ENCODE measurements at places on chromosomes 7 and 10.

DNA sequence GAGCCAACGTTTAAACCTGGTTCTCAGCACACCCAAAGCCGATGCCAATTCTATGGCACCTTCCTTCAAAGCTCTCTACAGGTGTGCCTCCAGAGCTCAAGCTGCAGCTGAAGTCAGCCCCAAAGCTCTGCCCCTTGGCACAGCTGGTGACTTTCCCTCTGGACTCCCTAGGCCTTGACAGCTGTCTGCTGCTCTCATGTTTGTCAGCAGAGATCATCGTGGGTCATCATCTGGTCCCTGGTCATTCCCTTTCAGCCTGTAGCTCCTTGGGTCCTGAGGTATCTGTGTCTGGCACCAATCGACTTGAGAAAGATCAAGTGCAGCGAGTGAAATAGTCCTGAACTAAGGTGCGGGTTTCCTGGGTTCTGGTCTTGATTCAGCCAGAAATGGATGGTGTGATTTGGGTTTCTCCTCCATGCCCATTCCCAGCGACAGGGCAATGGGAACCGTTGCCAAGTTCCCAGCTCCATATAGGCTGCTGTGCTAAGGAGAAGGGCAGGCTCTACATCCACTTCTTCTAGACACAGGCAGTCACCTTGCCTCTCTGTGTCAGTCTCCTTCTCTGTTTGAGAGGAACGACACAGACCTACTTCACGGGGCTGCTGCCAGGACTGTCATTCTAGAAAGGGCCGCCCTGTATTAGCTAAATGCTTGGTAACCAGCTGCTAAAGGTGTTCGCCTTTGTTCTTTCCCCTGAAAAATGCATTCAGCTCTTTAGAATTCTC is 3.6 kb downstream of the PKD1L1 start:
- no peak for DNase-seq

GRCh38 chr10:93612311-93612710 is at the start of gene PDE6C:
Gene PDE6C, plus strand, starts transcription at chr10:93612537. Its CDS starts 189 bp downstream, at chr10:93612726.
- DNase-seq, result no peak

DNA sequence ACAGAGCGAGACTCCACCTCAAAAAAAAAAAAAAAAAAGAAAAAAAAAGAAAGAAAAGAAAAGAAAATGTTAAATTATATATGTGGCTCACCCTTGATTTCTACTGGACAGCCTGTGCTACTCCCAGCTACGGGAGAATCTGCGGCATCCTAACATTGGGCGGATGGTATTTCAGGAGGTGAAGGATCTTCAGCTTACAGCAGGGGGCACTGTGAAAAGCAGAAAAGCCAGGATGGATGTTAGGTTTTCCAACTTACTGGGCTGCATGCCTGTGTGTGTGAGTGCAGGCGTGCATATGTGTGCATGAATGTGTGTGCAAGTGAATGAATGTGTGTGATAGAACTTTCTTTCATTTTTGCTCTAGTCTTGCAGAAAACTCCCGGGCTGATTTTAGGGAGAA is 1066.5 kb downstream of the TYW1 start:
- no peak for DNase-seq

GRCh38 chr7:102305414-102306268 is 19.0 kb downstream of the SH2B2 start:
- DNase-seq, result no peak

DNA sequence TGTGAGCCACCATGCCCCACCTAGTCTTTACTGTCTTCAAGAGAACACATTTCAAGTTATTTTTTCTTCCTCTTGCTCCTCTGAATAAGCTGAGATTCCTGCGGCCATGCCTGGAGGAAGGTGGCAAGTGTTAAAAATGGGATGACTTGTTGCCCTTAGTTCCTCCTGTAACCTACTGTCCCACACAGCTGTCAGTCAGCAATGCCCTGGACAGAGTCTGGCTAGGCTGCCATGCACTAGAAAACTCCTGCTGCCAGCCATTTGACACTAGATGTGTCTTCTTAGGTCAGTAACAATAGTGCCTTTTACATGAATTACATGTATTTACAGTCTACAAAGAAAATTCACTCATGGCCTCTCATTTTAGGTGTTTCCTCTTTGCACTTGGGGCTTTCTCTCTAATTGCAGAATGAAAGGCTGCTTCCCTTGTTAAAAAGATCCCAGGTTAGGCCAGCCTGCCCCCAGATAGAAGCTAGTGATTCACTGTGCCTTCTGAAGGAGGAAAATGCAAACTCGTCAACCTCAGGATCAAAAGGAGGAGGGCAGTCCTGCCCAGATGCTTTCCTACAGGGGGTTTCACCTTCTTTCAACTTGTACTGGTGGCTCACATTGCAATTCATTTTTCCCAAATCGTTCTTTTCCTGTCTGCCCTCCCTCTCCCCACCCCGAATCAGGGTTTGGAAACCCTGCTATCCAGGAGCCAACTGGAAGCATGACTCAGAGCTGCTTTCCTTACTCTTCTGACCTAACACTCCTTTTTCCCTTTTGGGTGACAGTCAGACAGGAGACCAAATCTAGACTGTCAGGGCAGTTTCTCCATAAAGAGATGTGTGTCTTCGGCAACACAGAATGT is 136.6 kb downstream of the SPAG6 start:
- no peak for DNase-seq

DNA sequence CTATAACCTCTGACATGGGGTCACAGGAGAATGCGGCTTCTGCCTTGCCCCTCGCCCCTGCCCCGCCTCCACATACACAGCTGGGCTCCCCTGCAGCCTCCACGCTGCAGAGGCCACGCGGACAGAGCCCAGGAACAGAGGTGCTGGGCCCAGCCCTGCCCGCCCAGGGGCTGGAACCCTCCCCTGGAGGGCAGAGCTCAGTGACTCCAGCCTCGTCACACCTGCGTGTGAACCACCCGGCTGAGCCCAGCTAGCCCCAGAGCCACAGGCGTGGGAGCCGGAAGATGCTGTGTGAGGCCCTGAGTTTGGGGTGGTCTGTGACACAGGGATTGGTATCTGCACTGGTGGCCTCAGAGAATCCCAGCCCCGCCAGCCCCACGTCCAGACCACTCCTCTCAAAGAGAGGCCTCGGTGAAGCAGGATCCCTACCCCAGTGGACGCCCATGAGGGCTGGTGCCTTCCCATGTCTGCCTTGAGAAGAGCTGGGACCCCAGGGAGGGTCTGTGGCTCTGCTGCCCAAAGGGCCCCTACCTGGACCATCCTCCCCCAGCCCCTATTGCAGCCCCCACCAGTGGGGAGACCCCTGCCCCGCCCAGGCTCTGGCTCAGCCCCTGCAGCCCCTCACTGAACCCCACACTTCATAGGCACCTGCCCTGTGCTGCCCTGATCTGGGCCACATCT is 8.1 kb upstream of the ADAP1 start:
- no peak for DNase-seq

DNA sequence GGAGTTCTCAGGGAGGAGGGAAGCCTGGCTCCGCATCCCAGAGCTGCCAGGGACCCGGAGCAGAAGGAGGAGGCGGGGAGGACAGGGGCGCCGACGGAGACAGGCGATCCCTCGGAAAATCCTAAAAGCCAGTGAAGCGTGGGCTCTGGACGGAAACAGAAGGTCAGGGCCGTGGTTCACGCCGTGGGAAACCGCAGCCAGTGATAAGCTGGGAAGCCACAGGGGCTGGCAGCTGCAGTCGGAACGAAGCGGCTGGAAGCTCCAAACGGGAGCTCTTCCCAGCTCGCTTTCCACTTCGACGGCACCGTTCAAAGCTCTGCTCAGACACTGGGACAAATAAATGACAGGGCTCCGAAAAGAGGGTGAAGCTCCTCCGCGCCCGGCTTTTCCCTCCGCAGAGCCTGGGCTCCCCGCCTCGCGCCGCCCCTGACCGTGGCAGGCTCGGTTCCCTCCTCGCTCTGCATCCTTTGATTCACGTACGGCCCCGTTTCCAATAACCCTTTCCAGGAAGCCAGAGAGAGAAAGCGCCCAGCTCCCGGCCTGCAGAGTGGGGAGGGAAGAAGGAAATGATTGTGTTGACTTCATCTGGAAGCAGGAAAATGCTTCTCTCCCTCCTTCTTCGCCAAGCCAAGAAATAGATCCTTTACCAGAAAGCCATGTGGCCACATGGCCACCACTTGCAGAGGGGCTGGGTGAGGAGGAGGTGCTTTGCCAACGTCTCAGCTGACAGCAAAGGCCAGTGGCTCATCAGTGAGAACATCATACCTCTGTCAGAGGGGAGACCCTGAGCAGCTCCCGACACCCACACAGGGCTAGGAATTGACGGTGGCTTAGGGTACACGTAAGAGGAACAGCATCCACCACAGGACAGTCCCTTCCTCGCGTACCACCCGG is 57.4 kb downstream of the ADRB1 start:
- DNase-seq, result peak; percentile 49

GRCh38 chr7:149023662-149024061 is 4.6 kb downstream of the PDIA4 start:
- no peak for DNase-seq

- no peak for DNase-seq
Measured at GRCh38 chr7:44603193-44603592, 3.2 kb upstream of the OGDH start.

DNA sequence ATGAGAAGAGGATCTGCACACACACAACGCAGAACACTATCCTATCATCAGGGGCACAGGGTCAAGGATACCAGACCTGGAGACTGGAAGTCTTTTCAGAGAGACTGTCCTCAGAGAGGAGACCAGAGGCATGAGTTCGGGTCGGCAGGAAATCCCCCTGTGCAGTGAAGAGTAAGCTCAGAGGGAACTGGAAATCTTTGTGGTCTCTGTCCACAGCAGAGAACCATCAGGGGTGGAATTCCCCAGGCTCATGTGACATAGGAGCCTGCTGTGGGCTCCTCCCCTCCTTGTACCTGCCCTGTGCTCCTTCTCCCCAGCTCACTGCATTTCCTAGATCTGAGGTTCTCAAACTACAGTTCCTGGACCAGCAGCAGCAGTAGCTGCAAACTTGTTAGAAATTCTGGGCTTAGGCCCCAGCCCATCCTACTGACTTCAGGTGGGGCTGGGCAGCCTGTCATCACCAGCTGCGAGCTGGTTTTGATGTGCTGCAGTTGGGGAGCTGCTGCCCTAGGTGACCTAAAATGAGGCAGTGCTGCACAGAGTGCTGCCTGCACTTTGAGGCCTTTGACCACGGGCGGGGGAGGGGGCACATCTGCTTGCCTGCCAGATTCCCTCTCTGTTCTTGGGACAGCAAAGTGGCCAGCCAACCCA is 2.4 kb downstream of the ZMIZ2 start:
- peak; percentile 8 for DNase-seq

DNA sequence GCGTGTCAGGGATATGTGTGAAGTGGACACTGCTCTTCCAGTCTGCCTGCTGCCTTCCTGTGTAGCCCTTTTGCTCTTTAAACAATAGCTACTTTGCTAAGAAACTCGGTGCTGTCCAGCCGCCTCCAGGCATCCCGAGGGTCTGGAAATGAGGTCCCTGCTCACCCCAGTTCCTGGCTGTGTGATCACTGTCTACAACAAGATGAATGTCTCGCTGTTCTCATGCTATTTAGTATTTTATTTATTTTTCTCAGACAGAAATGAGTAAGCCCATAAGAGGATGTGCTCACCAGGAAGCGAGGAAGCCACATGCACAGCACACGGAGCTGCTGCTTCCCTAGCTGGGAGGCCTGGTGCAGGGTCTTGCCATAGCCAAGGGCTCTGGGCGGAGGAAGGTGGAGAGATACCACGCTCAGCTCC is 167.0 kb upstream of the PITRM1 start:
- DNase-seq, result peak; percentile 45

DNA sequence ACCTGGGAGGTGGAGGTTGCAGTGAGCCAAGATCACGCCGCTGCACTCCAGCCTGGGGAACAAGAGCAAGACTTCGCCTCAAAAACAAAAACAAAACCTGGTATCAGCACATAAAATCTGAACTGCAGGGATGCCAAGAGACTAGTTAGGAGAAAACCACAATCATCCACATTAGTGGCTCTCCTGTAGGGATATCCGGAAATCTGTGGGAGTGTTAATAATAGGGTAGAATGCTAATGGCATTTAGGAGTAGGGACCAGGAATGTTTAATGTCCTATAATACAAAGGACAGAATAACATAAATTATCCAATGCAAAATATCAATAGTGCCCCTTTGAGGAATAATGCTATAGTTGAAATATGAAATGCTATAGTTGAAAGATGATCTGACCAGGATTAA is 24.3 kb downstream of the KIF5B start:
- DNase-seq, result no peak

- DNase-seq, result no peak
Measured at GRCh38 chr7:95989301-95989700, 216.9 kb downstream of the DYNC1I1 start.

DNA sequence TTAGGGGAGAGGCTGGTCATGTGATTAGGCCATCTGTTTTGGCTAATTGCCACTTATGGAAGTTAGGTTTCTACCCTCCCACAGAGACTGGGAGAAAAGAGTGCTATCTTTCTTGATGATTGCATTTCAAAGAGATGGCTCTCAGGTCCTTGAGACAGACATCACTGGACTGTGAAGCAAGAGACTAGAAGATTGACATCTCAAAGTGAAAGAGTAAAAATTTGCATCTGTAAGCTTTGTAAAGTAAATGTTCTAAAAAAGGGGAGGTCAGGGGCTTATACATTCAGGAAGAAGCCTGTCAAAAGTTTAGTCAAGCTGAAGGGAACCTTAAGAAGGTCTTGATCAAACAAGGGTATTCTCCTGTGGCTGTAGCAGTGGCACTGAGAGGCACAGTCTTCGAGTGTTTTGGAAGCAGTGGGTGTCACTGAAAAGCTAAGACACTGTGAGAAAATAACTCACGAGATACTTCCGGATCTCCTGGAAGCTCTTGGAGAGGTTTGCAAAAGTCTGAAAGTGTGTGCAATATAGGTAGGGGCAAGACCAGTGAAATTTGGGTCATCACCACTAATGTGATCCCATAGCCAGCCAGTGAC is 342.1 kb downstream of the PHF14 start:
- DNase-seq, result no peak

- no peak for DNase-seq
Measured at GRCh38 chr10:62000037-62000603, 98.6 kb downstream of the ARID5B start.

DNA sequence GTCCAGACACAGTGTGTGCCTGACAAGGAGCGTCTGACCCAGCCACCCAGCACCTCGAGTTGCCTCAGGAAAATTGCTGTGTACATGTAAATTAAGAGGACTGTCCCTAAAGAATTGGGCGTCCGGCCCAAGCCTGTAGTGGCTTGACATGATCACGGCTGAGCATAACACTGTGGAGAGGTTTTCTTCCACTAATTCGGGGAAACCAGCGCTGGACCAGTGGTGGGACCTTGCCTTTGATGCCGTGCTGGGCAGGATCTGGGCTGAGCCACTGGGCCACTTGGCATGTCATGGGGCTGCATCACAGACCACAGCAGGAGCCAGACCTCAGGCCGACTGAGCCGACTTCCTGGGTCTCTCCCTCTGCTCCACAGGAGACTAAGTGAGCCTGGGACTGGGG is 282.5 kb downstream of the GLRX3 start:
- DNase-seq, result no peak

Data from brain microvascular endothelial cell (primary cell).